ENCODE measurements at places on chromosomes 3 and 15.

- no peak for DNase-seq
These were observed 31.6 kb upstream of the UBE2Q2 start for GRCh38 chr15:75811626-75812025.

- no peak for DNase-seq
These were observed 237.8 kb downstream of the EBLN2 start for GRCh38 chr3:73299184-73299691.

DNA sequence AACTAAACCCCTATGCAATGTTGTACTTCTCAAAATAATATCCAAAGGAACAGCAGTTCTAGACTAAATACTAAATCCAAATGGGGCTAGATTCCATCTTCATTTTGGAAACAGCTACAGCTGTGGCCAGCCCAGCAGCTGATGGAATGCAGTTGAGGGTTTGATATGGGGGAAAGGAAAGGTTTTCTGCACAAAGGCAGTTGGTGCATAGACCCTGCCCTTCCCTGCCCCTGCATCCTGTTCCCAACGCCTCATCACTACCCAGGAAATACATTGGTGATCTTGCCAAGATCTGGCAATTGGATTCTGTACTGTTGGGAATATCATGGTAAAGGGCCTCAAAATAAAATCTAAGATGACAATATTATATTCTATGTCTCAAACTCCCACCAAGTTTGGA is 43.9 kb downstream of the DTWD1 start:
- no peak for DNase-seq

DNA sequence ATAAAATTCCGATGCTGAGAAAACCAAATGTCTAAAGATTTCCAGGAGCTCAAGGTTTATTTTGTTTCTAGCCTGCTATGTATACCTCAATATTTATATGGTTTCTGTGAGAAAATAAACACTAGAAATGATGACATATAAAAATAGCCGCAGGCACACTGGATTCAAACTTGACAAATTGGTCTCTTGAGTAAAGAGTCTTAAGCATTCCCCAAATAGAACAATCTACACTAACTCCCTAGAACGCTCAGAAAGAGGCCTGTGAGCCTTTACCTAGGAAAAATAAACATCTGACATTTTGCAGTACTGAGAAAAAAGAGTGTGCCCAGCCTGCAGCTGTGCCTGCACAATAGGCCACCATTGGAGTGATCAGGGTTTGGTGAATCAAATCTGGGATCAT is 75.2 kb downstream of the NEK10 start:
- DNase-seq = no peak

DNA sequence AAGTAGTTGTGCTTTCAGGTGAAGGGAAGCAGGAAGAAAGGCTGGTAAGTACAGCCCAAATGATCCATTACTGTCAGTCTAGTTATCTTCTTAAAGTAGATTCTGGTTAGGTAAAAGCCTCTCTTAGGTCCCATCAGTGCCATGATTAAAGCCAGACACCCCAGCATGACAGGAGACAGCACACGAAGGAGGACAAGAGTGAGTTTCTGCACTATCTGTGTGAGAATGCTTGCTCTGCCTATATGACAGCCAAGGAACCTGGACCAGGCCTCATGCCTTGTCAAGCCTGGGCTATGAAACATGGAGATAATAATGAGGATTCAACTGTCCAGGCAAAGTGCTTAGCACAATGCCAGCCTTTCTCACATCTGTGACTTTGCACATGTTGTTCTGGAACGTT is 13.5 kb upstream of the FILIP1L start:
- no peak for DNase-seq

DNA sequence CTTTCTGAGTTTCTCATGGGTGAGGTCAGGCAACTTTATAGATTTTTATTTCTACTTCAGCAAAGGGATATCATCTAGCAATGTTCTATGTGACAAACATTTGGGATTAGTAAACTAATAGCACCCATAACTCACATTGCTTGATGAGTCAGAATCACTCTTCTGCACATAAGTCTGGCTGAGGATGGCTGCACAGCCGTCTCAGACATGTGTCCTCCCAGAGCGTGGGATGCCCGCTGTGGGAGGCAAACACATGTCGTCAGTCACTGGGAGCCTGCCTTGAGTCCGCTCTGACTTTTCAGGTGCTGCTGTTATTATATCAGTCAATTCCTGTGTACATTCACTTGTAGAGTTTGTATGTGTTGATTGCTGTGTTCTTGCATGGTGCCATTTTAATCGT is 230.7 kb upstream of the TRIM42 start:
- DNase-seq = no peak

DNA sequence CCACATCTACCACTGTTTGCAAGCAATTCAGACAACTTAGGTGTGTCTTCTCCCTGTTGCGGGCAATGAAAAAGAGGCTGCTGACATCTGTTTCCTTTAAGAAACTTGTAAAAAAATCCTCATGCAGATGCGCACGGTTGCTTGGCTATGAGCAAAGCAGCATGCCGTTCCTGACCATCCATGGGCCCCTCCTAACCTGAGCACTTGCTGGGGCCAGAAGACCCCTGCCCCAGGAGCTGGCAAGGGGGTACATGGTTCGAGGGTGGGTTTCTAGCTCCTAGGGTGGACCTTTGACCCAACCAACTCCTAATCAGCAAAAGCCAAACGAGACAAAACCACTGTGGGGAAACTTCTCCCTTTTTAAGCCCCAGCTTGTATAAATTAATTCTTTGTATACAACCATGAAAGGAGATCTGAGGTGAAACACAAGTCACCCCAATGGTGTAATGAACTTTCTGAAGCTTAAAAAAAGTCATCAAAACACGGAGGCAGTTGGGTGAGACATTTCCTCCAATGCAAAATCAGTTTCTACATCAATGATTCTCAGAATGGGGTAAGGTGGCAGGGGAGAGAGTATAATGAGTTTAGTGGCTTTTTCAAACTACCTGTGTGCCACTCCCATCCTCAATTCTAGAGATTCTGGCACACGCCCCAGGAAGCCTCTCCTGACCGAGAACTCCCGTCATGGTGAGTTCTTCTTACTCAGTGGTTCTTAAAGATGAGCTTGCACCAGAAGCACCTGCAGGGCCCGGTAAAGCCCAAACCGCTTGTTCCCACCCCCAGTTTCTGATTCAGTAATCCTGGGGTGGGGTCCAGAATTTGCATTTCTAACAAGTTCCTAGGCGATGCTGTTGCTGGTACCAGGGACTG is 44.1 kb downstream of the CPN2 start:
- DNase-seq = no peak

- DNase-seq = no peak
These were observed 44.7 kb downstream of the UMPS start for GRCh38 chr3:124774841-124775402.

DNA sequence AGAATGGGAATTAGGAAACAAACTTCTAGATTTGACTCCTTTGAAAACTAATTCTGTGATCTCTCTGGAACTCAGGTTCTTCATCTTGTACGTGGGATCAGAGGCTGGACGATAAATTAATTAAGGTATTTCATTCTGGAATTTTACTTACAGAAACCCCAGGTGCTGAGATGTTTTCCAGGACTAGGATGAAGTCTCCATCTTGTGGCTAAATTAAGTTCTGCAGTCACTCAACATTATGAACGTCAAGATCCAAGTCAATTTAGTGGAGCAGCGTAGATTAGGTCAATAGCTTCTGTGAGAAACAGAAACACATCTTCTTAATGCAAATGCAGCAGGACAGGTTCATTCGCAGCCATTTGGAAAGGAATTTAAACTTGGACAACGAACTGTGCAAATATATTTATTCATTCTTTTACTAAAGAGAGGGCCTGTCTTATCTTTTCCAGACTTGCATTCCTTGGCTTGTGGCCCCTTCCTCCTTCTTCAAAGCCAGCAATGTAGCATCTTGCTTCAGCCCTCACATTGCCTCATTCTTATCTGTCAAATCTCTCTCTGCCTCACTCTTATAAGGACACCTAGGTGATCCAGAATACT is 26.7 kb upstream of the TMC3 start:
- no peak for DNase-seq

DNA sequence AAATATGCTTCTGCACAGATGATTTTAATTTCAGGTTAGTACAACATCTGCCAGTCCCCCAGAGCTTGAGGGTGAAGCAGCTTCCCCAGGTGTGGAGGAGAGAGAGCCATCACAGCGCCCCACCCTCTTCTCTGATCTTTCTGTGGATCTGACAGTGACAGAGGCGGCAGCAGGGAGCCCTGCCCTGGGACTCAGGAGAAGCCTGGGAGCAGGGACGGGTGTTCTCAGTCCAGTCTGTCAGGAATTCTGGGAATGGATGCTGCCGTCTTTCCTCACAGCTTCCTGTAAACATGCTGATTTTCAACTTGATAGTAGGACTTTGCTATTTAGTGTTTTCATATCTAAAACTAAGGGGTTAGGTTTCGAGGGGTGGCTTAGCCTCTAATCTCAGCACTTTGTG is 11.4 kb upstream of the RAB8B start:
- no peak for DNase-seq

- DNase-seq = no peak
These were observed 22.9 kb downstream of the MECOM start for GRCh38 chr3:169640467-169641148.

DNA sequence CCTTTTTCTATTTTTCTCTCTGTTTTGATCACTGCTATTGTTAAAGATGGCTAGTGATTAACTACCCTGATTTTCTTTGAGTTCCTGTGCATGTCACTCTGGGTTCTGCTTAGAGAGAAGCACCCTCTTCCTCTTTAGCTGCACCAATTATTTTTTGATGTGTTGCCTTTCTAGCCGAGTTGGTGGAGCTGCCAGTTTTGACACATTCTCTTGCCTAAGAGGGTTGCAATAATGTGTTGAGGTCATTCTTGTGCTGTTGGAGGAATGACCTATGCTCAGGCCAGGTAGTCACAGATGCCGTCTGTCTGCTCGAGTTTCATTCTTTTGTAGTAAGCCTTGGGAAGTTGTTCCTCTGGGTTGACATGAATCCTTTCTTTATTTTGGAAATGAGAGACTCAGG is 84.6 kb upstream of the DPH6 start:
- DNase-seq = no peak

- no peak for DNase-seq
These were observed 62.7 kb downstream of the DGKG start for GRCh38 chr3:186299327-186299726.
